Fibroblast of skin of left biceps (primary cell): ENCODE measurements at places on chromosomes 5 and 9.

DNA sequence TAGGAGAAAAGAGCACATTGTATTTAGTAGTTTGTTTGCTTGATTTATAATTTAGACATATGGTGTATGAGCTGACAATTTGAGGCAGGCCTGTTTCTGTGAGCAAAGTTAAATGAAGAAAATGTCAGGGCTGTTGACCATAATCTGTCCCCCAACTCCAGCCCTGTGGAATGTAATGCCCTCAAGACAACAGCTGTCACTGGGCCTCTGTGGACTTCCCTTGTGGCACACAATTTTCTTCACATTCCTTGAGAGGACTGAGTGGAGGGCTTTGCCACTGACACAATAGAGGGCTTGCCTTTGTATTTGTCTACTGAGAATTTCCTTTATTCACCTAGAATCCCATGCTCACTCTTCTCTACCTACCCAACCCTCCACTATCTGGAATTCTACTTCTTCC is 141.2 kb upstream of the CD180 start:
- no peak for DNase-seq

DNA sequence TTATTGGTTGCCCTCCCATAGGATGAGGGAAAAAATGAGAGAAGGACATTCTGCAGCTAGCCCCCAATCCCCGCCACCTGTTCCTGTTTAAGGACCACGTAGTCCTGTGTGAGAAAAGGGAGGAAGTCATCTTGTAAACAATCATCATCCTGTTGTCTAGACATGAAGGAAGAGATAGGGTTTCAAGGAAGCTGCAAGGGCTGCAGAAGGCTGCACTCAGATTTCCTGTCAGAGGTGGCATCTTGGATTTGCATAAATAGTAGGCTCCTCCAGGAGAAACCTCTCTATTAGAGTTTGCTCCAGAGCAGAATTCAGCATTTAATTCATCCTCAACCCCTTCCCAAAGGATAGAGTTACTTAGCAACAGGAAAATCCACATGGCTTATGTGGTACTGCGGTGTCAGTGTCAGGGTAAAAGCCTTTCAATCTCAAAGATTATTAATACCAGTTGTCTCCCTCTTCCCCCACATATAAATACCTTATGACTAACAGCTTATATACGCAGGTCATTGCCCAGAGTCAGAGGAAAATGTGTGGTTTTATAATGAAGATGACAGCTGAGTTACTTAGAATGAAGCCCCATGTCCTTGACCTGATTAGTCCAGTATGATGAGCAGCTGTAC is 4.6 kb upstream of the DNAJC18 start:
- peak; percentile 75 for DNase-seq

DNA sequence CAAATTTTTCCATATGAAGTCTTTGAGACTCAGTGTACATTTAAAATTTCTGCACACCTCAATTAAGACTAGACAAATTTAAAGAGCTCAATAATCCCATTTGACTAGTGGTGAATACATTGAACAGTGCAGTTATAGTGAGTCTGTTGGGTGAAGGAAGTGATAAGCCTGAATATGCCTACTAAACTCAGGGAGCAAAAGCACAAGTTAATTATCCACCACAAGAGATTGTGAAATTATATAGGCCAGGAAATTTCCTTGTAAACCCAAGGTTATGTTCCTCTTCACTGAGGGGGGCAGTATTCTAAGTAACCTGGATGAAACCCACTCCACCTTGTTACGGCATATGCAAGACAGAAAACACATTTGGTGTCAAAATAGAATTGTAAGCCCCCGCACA is 612.9 kb upstream of the DAB2 start:
- no peak for DNase-seq

GRCh38 chr5:179270581-179271427 is 74.5 kb downstream of the ADAMTS2 start:
- peak; percentile 36 for DNase-seq

DNA sequence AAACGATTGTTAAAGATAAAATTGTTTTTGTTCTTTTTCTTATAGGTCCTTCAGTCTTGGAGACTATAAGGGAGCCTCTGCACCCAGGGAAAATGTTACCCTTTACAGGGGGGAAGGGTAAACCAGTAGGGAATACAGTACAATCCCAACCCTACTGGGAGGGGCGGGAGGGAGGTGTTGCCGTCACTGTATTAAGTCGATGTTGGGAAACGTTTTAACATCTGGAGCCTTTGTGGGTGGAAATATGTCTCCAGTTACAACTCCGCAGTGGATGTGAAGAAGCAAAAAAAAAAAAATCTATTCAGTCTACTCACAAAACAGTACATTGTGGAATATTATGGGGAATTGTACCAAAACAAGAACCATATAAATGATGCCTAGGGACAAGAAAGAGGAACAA is 47.2 kb upstream of the FCHO2 start:
- no peak for DNase-seq

DNA sequence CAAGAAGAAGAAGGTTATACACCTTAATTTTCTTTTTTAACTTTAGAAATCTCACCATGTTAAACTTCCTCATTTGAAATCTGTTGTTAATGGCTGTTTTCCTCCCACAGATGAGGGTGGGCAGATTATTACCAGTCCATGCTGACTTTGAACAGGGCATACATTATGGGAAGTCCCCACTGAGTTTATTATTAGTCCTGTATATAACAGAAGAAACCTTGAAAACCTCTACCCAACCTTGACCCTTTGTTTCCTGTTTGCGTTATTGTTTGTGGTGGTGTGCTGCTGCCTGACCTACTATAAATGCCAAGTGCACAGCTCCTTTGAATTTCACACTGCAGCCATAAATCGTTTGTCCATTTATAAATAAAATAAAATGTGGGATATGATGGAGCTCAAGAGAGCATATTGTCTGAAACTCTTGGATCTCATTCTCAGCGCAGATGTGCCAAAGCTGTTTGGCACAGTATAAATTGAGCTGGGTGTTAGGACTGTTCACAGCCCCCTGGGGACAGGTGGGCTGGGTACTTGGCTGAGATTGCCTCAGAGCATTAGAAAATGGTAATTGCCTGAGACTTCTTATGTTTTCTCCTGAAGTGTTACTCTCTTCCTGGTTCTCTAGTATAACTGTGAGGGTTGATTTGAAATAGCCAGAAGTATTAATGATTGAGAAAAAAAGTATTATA is 139.6 kb downstream of the SPATA31D1 start:
- DNase-seq: no peak

- DNase-seq: no peak
Observed at GRCh38 chr5:179269781-179270543, 75.3 kb downstream of the ADAMTS2 start.

DNA sequence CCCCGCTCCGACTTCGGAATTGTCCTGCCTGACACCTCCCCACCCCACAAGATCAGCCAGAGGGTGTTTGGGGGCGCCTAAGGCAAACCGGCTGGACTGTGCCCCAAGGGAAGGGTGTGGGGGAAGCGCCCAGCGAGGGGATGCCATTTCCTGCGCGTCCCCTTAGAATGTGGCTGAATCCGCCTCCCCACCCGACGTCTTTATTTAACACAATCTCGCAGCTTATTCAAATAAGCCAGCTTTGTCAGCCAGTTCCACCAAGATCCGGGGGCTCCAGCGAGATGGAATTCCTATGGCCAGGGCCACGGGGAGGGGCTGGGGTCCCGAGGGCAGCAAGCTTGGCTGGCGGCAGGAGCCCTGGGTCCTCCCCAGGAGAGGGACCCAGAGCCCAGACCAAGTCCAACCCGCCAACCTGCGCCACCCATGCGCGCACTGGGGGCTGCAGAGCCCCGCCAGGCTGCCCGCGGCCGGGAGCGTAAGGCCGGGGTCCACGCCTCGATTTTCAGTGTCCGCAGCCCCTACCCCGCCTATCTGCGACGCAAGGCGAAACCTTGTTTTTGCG is 7.4 kb downstream of the IRX4 start:
- no peak for DNase-seq

DNA sequence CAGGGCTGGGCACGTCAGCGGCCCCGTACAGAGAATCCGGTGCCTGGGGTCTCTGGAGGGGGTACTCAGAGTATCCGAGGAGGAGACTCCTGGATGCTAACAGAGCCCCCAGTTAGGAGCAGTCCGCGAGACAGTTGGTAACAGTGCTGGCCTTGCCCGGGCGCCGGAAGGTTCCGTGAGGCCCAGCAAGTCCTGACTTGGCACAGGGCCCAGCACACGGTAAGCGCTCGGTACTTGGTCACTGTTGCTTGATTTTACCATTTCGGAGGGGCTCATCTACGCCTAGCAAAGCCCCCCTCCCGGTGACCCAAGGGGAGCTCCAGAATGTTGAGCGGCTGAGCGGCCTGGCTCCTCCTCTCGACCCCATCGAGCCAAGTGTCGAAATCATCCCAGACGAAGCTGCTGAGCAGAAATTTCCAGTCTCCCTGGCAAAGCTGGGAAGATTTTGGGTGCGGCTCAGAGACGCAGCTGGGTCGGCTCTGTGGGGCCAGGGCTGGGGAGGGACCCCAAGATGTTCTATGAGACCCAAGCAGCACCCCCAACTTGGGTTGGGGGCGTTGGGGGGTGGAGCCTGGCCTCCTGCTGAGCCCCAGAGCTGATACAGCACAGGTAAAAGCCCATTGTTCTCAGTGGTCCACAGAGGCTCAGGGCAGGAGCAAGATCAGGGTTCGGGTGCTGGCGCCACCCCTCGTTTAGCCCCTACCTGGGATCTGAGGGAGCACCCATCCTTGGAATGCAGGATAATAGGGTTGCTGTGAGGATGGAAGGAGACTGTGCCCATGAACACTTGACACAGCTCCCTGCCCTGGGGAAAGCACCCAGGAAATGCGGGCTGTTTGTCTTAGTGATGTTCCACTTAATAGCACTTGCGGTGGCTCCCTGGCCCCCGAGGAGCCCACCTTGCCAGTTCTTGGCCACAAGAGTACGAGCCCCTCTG is 137.2 kb downstream of the C9orf50 start:
- peak; percentile 83 for DNase-seq

- peak; percentile 35 for DNase-seq
Observed at GRCh38 chr5:121949885-121950284, 11.9 kb upstream of the SRFBP1 start.

GRCh38 chr9:3479514-3480352 is 46.1 kb downstream of the RFX3 start:
- no peak for DNase-seq

DNA sequence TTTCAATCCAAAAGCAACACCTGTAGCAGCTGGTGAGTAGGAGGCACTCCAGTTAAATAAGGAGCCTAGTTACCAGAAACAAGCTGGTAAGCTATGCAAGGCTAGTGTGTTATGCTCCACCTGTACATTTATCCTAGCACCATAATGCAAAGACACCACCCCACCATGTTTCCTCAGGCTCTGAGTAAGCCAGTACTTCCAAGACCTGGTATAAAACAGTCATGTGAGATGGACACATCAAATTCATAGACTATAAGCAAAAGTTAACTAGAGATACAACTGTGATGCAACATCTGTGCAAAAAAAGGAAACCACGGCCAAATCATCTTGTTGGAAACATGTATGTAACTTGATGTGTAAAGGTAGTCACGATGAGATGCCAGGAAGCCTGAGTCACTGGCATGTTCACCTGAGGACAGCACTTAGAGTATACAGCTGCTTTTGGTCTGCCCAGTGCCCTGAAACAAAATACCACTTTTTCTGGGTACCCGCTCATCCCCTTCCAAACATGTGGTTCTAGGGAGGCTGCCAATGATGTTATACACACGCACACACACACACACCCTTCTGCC is 66.1 kb downstream of the CDK5RAP2 start:
- DNase-seq: no peak

DNA sequence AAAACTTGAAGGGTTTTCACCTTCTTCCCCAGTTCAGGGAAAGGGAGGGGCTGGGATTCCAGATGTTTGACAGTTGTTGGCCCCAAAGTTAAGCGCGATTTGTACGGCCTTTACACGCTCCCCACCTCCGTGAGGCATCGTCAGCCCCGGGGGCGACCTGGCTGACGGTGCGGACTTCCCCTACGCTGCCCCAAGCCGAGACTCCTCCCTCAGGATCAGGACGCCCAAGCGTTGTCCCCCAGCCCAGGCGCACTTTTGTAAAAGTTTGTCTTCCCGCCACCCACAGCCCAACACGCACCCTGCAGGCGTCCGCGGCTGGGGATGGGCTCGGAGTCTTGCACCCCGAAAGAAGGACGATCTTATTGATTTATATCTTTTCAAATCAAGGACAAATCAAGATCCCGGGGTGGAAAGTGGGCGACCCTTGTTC is 713 bp downstream of the MOB3B start:
- DNase-seq: no peak

GRCh38 chr5:10118150-10118549 is 131.5 kb downstream of the ATPSCKMT start:
- no peak for DNase-seq

DNA sequence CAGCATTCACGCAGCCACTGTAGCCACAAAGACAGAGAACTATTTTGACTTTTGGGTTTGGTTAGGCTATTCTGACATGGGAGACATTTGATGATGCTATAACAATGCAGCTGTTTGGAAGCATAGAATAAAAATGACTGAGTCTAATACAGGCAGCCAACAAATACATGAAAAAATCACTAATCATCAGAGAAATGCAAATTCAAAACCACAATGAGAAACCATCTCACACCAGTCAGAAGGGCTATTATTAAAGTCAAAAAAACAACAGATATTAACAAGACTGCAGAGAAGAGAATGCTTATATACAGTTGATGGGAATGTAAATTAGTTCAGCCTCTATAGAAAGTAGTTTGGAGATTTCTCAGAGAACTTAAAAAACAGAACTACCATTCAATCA is 107.1 kb upstream of the POC5 start:
- DNase-seq: no peak

DNA sequence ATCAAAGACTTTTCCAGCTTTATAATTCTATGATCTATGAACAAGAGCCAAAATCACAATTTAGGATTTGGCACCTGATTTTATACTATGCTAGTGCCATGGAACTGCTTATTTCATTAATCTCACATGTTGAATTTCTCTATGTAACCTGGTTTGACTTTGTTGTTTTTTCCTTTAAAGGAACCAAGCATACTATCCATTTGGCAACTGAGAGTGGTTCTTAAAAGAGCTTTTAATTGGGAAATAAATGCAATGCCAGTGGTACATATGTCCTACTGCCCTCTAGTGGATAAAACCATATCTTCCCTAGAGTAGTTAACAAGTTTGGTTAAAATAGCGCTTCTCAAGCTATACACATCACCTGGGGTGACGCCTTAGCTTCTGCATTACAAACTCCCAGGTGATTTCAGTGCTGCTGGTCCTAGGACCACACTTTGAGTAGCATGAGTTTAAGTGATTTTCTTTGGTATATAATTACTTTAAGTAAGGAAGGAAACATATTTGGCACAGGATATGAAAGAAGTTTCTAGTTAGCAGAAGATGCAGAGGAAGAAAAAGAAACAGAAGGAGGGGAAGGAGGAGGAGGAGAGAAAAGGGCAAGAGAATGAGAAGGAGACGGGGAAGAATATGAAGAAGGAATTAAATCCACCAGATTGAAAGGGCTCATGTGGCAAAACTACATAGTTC is 56.8 kb downstream of the FGF10 start:
- DNase-seq: peak; percentile 6
